Amygdala (tissue), 56 donors: ENCODE measurements at places on chromosomes 7 and 10.

DNA sequence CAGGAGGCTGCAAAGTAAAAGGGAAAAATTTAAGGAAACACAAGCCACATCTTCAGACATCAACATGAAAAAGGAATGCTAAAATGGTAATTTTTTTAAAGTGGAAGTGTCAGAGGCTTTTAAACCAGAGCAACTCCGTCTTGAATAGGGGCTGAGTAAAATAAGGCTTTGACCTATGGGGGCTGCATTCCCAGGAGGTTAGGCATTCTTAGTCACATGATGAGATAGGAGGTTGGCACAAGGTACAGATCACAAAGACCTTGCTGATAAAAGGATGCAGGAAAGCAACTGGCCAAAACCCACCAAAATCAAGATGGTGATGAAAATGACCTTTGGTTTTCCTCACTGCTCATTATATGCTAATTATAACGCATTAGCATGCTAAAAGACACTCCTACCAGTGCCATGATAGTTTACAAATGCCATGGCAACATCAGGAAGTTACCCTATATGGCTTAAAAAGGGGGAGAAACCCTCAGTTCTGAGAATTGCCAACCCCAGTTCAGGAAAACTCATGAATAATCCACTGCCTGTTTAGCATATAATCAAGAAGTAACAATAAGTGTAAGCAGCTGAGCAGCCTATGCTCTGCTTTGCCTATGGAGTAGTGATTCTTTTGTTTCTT lies 128.3 kb downstream of the SKAP2 start:
- no peak for DNase-seq

DNA sequence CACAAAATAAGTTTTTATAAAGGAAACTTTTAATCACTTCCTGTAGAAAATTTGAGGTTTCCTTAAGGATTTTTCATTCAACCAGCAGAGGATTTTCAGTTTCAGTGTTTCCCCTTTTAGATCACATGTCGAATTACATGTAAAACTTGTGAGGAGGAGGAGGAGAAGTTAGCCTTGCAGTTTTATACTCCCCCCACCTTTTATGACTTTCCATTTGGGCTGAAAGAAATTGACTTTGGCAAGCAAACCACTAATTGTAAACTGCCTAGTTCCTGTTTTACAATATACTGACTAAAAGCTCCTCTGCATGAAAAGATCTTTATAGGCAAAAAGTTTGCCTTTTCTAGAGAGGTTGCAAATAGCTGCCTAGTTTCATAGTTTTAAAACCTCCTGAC lies 3.0 kb downstream of the BAMBI start:
- DNase-seq: no peak

GRCh38 chr7:26156451-26157420 lies 4.7 kb downstream of the NFE2L3 start:
- no peak for DNase-seq

DNA sequence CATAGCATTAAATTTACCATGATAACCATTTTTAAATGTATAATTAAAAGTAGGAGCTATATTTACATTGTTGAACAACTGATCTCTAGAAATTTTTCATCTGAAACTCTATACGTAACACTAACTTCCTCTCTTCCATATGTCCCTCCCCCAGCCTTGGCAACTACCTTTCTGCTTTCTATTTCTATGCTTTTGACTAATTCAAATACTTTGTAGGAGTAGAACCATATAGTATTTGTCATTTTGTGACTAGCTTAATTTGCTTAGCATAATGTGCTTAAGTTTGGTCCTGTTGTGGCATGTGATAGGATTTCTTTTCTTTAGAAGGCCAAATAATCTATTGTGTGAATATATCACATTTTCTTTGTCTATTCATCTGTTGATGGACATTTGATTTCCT lies 225.3 kb upstream of the POT1 start:
- DNase-seq: no peak

GRCh38 chr10:35889971-35890675 lies 248.0 kb upstream of the FZD8 start:
- DNase-seq: no peak

- DNase-seq: no peak
Observed at GRCh38 chr7:1727812-1728570, 57.9 kb downstream of the ELFN1 start.

GRCh38 chr7:34337163-34337562 lies 320.9 kb upstream of the NPSR1 start:
- no peak for DNase-seq

GRCh38 chr7:51471210-51471980 lies 154.8 kb upstream of the COBL start:
- DNase-seq: no peak

- DNase-seq: no peak
Observed at GRCh38 chr10:132467464-132468149, 70.0 kb upstream of the INPP5A start.

DNA sequence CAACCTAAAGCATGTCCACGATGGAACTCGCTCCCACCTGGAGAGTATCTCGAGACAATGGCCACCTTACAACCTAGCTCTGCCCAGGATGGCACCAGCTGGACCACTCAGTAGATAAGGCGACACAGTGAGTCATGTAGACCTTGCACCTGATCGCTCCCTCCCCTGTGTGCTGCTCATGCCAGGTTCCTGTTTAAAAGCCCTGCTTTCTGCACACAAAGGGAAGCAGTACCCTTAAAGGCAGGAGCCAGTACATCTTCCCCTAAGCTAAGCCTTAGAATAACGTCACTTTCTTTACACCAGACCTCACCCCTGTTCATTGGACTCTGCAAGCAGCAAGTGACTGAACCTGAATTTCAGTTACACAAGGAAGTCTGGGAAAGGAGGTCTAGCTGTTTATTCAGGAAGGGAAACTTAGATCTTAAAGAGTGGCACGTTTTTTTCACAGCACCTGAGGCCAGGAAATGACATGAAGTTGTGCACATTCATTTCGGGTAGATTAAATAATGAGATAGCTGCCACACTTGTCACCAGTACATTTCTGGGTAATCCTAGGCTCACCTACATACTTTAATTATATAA lies 117.9 kb downstream of the MTPAP start:
- no peak for DNase-seq

- no peak for DNase-seq
Observed at GRCh38 chr7:50812094-50812493, 29.4 kb upstream of the GRB10 start.

- no peak for DNase-seq
Observed at GRCh38 chr7:33109758-33110238, 594 bp upstream of the RP9 start.

DNA sequence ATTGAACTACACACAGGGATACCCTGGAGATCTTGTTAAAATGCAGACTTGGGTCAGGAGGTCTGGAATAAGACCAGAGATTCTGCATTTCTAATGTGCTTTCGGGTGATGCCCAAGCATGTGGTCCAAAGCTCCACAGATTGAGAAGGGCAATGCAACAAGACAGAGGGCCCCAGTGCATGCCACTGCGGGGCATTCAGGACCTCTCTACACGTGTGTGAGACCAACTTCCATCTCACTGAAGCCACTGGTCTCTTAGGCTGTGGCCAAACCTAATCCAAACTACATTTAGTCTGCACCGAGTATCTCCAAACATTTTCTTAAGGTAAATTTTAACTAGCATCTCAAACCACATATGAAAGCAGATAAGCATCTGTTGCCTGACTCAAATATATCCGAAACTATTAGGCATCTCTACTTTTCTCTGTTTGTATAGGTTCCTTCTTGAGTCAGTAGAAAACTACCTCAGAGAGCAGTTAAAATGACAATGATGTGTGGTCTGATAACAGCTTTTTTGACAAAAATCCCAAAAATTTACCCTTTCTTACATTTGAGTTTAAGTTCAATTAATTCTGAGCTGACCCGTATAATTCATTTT lies 107.5 kb downstream of the ELMO1 start:
- no peak for DNase-seq

DNA sequence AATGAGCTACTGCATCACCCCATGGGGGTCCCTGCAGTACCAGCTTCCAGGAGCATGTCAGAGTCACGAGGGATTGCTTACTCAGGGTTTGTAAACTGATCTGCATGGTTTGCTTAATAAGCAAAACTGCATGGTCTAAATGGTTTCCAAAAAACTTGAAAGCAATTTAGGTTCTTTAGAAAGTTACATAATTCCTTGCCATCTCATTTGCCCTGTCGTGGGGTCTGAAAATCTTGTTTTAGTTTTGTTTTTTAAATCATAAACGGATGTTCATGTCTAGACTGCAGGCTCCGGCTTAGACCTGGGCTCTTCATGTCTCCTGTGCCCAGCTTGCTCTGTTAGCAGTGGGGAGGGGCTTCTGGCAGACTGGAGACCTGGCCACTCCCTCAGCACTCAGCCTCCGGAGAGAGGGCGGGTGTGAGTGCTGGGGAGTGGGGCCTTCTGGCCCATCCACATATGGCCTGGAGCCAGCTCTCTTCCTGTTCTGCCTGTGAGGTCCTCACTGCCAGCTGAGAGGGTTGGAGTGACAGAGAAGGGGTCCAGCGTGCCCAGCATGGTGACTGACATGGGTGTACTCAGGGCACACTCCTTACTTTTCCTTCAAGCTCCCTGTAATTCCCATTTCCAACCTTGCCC lies 17.5 kb downstream of the PRF1 start:
- no peak for DNase-seq

GRCh38 chr7:78794101-78794500 lies 659.4 kb downstream of the MAGI2 start:
- no peak for DNase-seq

GRCh38 chr7:2856388-2857169 lies 12.5 kb upstream of the GNA12 start:
- DNase-seq: no peak

- DNase-seq: no peak
Observed at GRCh38 chr10:126060261-126060931, 164.0 kb downstream of the FANK1 start.

- DNase-seq: no peak
Observed at GRCh38 chr10:71694567-71694968, 25.0 kb downstream of the C10orf105 start.
